M059J (cell line): ENCODE measurements at places on chromosomes 6 and 20.
A peak's percentile ranks its signal among the peaks of the same experiment; 100 is the strongest.

DNA sequence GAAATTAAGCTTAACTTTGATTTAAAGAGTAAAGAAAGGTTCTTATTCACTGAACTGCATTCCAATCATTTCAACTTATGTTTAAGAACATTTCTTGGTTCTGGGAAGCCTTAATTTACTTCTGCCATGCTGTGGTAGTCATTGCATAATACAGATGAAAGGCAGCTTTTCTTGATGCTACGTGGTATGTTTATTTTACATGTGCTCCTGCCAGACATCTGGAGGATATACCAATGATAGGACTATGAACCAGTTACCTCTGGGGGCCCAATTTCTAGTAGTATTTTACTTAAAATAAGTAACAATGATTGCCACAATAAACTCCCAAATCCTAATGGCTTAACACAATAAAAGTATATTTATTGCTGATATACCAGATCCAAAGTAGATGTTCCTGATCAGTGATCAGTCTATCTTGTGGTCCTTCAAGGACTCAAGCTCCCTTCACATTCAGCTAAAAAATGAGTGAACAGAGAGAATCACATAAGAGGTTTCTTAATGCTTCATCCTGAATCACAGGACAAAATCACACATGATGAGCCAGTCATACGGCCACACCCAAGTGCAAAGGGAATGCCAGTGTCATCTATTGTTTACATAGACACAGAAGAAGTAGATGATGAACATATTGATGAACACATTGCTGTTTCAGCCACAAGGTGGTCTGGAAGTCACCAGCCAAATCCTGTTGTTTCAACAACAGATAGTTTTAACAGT is 56.5 kb upstream of the CCN2 start:
- DNase-seq = no peak

GRCh38 chr6:157513004-157513603 is 132.1 kb downstream of the ZDHHC14 start:
- no peak for DNase-seq

DNA sequence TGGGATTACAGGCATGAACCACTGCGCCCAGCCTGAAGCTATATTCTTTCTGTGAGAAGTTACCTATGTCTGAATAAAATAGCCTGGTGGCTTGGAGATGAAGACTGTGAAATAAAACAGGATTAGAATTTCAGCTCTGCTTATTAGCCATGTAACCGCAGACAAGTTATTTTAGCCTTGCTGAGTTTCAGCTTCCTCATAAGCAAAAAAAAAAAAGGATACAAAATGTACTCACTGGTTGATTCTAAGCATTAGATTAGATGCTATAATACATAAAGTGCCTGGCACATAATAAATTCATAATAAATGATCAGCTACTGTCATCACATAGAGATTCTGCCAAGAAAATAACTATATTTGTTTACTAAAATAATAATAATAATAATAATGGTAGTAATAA is 98.8 kb downstream of the EPB41L2 start:
- DNase-seq = no peak

- no peak for DNase-seq
Observed at GRCh38 chr20:9215539-9215938, 146.7 kb downstream of the PLCB4 start.

DNA sequence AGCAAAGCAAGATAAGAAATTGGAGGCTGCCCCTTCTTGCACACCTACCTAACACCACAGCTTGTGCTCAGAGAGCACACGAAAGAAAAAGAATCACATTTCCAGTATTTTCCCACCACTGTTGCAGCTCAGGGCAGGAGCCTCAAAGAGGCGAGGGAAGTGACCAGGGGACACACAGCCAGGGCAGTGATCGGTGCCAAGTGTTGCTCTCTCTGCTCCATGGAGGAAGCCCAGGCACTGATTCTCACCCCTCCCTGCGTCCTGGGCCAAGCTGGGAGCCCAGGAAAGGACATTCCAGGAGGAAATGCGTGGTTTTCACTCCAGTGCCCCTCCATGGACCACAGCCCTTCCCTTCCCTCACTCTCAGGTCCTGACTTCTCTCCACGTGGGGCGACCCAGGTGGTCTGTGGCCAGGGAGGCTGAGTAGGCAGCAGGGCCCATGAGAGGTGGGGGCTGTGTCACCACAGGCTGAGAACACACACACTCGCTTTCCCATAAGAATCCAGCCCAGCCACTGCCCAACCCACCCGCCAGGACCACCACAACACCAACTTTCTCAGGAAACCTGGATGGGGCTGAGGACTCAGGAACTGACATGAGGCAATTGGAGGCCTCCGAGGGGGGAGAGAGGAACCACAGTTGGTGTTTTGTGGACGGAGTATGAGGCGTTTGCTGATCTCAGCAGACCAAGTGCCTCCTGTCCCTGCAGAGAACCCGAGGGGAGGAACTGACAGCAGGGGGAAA is 81.7 kb upstream of the MAFB start:
- DNase-seq = no peak

DNA sequence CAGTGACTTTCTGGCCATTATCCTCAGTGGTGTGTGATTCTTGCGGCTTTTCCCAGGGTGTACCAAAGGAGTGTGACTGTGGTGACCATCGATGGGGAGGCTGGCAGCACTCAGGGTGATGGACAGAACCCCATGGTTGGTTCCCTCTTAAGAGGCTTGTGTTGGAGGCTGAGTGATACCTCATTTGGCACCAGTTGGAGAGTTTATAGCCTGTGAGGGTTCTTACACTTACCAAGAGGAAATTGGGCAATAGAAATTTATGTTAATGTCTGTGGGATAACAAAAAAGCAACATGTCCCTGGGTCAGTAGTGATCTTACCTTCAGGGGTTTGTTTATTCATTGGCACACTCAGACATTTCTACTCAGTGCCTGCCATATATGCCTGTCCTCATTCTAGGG is 37.2 kb downstream of the DAAM2 start:
- no peak for DNase-seq

GRCh38 chr6:144335914-144336313 is 50.8 kb downstream of the UTRN start:
- DNase-seq = peak; percentile 49

DNA sequence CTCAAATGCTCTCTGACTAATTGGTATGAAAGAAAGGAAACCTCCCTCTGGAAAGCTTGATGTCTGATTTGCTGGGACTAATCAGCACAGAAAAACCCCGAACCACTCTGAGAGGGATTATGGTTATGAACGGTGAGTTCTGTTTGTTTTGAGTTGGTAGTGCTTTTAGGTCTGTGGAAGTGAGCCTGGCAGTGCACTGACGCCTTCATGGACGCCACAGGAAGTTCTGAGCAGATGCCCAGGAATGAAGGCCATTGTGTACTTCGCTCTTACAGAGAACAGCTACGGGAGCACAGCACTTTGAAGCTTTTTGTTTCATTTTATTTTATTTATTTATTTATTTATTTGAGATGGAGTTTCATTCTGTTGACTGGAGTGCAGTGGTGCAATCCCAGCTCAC is 754.1 kb downstream of the QKI start:
- no peak for DNase-seq

DNA sequence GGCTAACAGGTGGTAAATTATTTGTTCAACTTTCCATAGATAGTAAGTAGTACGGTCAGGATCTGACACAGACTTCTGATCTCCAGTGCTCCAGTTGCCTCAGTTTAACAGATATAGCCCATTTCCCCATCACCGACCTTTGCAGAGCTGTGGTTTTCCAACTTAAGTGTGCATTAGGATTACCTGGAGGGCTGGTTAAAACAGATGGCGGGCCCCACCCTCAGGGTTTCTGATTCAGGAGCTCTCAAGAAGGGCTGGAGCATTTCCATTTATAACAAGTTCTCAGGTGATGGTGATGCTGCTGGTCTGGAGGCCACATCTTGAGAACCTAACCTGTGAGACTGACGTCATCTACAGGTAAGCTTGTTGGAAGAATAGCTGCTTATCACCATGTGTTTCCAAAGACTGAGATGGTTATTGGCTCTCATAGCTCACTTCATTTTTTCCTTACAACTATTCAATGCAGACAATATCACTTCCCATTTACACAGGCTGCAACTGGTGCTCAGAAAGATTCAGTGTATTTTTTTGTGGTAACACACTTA is 360.1 kb upstream of the CHD6 start:
- DNase-seq = no peak

GRCh38 chr6:27383481-27383880 is 5.1 kb upstream of the ZNF391 start:
- DNase-seq = no peak

- DNase-seq = no peak
Observed at GRCh38 chr6:93139408-93140081, 279.8 kb downstream of the EPHA7 start.

DNA sequence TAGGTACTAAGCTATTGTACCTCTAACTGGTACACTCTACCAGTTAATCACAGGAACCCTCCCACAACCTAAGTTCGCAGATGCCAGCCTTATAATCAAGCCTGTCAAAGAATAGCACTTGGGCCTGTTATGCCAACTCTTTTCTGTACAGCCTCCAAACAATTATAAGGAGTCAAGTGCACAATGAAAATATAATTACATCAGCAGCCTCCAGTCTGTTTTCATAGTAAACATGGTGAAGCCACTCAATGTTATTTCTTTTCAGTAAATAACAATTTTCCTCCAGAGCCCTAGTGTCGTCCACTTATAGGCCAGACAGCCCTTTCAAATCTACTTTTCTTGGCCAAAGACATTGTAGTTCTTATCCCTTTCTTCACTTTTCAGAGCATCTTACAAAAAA is 82.7 kb upstream of the CARMIL1 start:
- DNase-seq = no peak

GRCh38 chr20:50274570-50275430 is 84.2 kb downstream of the CEBPB start:
- DNase-seq = no peak

- peak; percentile 32 for DNase-seq
Observed at GRCh38 chr6:27281105-27281539, 31.0 kb downstream of the POM121L2 start.

DNA sequence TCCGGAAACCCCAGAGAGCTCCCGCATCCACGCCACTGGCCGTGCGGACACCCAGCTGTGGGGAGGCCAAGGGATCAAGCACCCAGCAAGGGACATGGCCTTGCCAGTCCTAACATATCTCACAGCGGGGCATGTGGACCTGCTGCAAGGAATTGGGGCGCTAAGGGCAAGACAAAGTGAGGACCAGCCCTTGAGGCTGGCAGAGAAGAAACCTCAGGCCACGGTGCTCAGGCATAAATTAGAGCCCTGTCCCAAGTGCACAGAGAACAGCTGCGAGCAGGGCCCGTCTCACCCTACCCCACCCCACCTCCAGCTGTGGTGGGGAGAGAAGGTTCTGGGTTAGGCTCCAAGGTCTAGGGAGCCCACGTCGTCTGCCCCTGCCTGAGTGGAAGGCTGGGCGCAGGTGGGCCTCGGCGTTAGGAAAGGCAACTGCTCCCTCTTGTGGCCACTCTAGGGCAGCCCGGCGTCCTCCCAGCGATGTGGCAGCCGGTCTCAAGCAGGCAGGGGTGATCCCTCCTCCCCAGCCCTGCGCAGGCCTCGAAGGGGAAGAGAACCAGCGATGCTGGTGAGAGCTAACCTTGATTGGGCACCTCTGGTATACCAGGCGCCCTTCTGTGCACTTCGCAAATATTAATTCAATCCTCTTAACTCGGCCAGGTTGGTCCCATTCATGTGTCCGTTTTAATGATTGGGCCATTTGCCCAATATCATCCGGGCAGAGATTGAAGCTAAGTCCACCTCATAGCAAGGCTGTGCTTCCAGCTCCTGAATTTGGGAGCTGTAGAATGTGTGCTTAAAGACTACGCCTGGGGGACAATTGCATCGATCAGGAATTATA is 235.8 kb downstream of the NFATC2 start:
- peak; percentile 67 for DNase-seq

GRCh38 chr6:138847884-138848283 is 52.0 kb downstream of the ECT2L start:
- no peak for DNase-seq

GRCh38 chr6:14228571-14228970 is 111.0 kb downstream of the CD83 start:
- DNase-seq = peak; percentile 84

DNA sequence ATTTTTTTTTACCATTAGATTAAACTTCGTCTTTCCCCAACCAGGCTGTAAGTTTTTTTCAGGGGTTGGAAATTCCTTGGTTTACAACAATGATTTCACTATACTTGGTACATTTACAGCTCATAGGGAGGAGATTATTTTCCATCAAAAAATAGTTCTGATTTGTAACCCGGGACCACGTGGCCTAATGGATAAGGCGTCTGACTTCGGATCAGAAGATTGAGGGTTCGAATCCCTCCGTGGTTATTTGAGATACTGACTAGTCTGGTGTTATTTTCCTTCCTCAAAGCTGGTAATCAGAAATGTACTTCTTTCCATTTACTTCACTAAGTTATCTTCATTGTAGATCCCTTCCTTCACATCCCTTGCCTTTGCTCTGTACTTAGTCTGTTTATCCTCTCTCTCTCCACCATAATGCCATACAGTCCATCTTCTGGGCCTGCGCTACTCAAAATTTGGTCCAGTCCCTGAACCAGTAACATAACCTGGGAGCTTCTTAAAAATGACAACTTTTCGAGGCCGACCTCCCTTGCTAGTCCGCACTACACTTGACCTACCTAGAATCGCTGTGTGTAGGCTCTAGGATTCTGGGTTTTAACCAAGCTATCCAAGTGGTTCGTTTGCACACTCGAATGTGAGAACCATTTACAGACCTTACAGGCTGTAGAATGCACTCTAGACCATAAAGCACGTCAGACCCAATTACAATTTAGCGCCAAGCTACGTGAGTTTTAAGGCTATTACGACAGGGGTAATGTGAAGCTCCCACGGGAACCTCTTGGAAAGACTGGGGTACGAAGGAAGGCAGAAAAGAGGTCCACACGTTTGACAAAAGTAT is 42.1 kb upstream of the BTN3A2 start:
- DNase-seq = peak; percentile 96

DNA sequence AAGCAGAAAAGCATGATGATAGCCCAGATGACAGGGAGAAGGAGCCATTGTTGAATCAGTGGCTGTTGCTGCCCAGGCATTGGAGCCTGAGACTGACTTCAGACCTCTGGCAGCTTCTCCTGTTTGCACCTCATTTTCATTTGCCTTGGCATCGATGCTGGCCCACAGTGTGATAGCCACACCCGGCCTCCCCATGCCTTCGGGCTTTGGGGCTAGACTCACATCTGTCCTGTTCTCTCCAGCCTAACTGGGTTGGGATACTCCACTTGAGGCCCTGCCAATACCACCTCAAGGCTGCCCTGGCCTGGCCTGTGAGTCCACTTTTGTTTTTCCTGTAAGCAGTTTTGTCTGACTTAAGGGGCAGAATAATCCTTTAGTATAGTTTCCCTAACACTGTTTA is 140.4 kb downstream of the UST start:
- DNase-seq = peak; percentile 63

- DNase-seq = peak; percentile 92
Observed at GRCh38 chr6:16130932-16131387, 2.1 kb downstream of the MYLIP start.

- DNase-seq = no peak
Observed at GRCh38 chr20:62480318-62480717, 4.5 kb upstream of the GATA5 start.

- peak; percentile 100 for DNase-seq
Observed at GRCh38 chr20:31603822-31604566, 1.1 kb upstream of the ID1 start.

GRCh38 chr6:147958683-147959082 is 384.0 kb upstream of the SASH1 start:
- no peak for DNase-seq
